Muscle of leg (tissue), 16 donors: ENCODE measurements at places on chromosomes 2 and 18. TPM values are rescaled to one million over a fixed set of nuclear protein-coding genes. Genes with fewer than 3 reads are reported as not detected.

DNA sequence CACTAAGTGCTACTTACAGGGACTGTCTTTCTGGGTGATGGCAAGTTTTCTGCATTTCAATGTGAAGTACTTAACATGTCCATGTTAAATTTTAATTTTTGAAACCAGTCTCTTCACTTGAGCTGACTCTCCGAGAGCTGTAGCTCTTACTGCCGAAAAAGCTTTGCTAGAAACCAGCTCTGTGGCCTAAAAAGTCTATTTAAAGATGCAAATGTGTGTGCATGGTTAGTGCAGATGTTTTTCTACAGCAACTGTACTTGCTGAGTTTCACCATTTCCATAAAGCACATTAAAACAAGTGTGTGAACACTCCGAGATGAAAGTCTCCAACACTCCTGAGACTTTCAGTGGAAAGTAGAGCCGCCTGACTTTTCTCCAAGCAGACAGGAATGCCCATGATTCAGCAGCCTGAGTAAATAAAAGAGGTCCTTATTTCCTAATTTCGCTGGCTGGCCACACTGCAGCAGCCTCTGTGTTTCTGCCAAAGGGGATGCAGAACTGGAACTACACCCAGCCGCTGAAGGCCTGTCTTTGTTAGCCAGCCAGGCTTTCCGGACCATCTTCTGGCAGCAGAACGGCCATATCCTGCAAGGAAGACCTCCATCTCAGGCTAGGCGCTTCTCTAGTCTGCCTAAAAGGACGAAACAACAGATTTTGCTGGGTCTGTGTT lies 121.2 kb downstream of the ZNF521 start:
- H3K27me3 ChIP-seq: no peaks in the 10 kb centered on the region
- no peak overlapping the region for H3K4me3 ChIP-seq
- H3K4me1 ChIP-seq: peaks cover 14% of the 10 kb centered on the region
- H3K36me3 ChIP-seq: peaks cover 17% of the 10 kb centered on the region
- peak overlapping the region; percentile 87 for H3K27ac ChIP-seq
- peak; percentile 98 for DNase-seq

GRCh38 chr2:215811003-215811402 lies 202.3 kb downstream of the MREG start:
- no peaks in the 10 kb centered on the region for H3K36me3 ChIP-seq
- H3K27me3 ChIP-seq: no peaks in the 10 kb centered on the region
- no peak overlapping the region for H3K4me3 ChIP-seq
- no peak for DNase-seq
- H3K4me1 ChIP-seq: no peaks in the 10 kb centered on the region

GRCh38 chr2:126802774-126803433 lies 95.8 kb upstream of the TEX51 start:
- no peak overlapping the region for H3K4me3 ChIP-seq
- DNase-seq: no peak
- no peaks in the 10 kb centered on the region for H3K36me3 ChIP-seq
- H3K4me1 ChIP-seq: peaks cover 9% of the 10 kb centered on the region
- H3K27me3 ChIP-seq: no peaks in the 10 kb centered on the region

DNA sequence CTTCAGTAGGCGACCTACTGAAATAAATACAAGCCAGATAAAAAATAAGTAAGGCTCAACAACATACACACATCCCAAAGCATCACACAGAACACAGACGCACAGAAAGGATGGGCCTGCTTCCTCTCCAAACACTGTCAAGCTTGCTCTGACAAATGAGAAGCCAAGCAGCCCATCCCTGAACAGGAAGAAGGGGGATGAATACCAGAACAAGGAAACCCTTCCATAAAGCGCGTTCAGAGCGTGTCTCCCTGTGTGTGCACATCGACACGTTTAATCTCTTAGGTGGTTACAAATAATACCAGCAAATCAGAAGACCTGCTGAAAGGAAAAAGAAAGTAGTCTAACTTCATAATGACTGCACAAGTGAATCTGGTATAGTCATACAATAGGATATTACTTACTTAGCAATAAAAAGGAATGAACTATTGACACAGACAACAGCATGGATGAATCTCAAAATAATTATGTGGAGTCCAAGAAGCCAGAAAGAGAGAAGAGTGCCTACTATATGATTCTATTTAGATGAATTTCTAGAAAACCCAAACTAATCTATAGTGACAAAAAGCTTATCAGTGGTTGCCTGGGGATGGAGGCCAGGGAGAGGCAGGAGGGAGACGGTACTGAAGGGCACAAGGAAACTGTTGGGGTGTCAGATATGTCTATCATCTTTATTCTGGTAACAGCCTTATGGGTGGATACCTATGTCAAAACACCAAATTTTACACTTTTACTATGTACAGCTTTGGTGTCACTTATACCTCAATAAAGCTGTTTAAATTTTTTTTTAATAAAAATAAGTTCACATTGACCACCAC lies 26.8 kb downstream of the MBOAT2 start:
- no peaks in the 10 kb centered on the region for H3K36me3 ChIP-seq
- H3K4me3 ChIP-seq: no peak overlapping the region
- DNase-seq: peak; percentile 43
- no peaks in the 10 kb centered on the region for H3K27me3 ChIP-seq
- H3K27ac ChIP-seq: no peak overlapping the region

GRCh38 chr2:37839991-37840390 lies 85.1 kb upstream of the RMDN2 start:
- H3K27me3 ChIP-seq: no peaks in the 10 kb centered on the region
- peaks cover 10% of the 10 kb centered on the region for H3K4me1 ChIP-seq
- no peak for DNase-seq
- no peaks in the 10 kb centered on the region for H3K36me3 ChIP-seq
- no peak overlapping the region for H3K4me3 ChIP-seq
- no peak overlapping the region for H3K27ac ChIP-seq

DNA sequence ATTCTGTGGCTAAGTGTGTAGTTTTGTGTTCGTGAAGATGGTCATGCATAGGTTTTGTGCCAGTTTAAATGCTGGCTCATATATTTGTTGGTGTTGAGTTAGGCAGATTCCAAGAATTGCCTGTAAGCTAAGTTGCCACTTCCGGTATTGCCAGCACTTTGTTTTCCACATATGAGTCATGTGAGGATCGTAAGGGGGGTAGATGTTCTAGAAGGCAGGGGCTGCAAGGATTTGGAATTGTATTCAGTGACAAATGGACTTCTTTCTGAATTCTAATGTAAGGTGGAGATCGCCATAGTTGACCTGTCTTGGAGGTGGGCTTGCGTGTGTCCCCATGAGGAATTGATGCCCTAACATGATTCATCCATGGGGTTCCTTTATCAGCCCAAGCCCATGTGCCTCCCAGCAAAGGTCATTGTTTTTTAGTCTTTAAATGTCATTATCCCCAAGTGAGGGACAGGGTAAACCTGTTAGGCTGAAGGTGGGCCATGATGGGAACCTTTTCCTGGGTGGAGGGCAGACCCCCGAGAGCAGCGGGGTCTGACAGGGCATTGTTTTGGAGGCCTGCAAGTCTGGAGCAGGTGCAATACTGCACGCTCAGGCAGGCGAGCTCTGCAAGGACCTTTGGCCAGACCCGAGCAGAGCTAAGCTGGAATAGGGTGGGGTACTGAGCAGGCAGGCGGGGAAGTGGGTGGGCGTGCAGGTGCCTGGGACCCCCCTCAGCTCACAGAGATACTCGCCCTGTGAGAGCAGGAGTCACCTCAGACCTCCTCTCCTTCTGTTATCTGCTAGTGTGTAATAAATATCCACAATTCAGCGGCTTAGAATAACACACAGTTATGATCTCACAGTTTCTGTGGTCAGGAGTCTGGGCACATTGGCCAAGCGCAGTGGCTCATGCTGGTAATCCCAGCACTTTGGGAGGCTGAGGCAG lies 77.4 kb downstream of the LRRFIP1 start:
- H3K27me3 ChIP-seq: no peaks in the 10 kb centered on the region
- peaks cover 65% of the 10 kb centered on the region for H3K4me1 ChIP-seq
- no peak overlapping the region for H3K27ac ChIP-seq
- peaks cover 15% of the 10 kb centered on the region for H3K36me3 ChIP-seq
- no peak for DNase-seq

Gene DPP4
- polyA plus RNA-seq: 6.3 TPM

Gene IL37
- polyA plus RNA-seq: not detected
